ENCODE measurements at places on chromosomes 12 and 14. TPM values are rescaled to one million over a fixed set of nuclear protein-coding genes. Genes with fewer than 3 reads are reported as not detected.

The KRT83 gene
- total RNA-seq: not detected

The KRT72 gene
- total RNA-seq: not detected

The ACSM4 gene
- total RNA-seq: not detected

The SLC10A1 gene
- total RNA-seq: 0.86 TPM

The LTA4H gene
- total RNA-seq: 62.1 TPM

The TAS2R50 gene
- total RNA-seq: 1.3 TPM

DNA sequence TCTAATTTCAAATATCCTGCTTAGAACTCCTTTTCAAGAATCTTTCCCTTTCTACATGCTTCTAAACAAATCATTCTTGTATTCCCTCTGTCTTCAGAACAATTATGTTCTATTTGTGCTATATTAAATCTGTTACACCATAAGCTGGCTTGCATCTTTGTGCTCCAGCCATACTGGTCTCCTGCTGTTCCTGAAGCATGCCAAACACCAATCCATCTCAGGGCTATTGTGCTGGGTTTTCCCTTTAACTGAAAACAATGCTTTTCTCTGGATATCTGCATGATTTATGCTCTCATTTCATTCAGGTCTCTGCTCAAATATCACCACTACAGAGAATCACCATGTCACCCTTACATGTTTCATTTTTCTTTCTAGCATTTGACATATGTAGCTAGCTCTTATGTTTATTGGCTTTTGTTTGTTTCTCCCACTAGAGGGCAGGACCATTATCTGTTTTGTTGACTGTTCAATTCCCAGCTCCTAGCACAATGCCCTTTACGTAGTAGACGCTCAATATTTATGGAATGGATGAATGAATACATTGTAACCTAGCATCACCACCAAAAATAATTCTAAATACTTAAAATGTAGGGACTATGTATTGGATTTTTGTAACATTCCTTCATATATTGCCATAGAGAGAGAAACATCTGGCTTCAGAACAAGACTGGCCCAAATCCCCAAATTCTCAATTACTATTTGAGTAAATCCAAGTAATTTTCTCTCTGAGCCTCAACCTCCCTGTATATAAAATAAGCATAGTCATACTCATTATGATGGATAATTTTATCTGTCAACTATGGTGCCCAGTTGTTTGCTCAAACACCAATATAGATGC is 302.0 kb upstream of the SYT1 start:
- DNase-seq: no peak

DNA sequence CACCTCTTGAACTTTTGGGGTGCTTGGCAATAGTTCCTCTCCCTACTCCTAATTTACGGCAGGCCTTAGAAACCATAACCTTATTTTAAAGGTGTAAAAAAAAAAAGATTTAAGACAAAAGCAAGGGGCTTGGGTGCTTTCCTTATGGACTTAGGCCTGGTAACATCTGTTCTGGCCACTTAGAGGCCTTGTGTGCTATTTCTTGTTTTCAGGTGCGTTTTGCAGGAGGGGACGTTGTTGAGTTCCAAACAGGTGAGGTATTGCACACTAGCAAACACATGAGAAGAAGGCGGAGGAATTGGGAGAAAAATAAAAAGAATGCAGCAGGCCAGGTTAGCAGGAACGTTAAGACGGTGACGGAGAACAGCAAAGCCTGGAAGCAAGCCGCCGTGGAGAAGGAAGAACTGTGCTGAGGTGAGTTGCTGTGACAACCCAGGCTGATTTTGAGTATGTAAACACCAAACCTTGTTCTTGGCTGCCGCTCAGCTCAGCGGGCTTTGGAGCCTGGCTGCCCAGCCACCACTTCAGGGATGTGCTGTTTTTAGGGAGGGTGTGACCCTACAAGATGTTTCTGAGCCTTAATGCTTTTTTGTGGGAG is 17.3 kb downstream of the EMG1 start:
- DNase-seq: no peak

DNA sequence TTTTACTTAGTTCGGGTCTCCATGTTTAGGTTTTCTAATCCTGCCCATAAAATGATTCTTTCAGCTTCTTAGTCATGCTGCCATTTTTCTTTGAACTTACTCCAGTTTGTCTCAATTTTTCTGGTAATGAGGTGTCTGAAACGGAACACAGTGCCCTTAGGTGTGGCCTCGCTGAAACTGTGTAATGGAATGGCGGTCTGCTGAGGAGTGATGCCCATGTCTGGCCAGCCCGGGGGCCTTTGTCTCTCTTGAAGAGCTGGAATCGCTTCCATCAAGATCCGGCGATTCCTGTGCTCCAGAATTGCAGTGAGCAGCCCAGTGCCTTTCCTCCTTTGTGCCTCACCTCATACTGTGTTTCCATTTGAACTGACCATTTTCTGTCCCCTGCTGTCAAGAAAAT is 112.5 kb downstream of the FBXL14 start:
- DNase-seq: no peak

- DNase-seq: no peak
Observed at GRCh38 chr14:80390906-80391305, 179.6 kb upstream of the DIO2 start.

GRCh38 chr14:104361921-104362681 is 217.5 kb upstream of the C14orf180 start:
- DNase-seq: no peak

GRCh38 chr14:63852817-63853731 is at the start of gene SYNE2:
Gene SYNE2, plus strand, starts transcription at chr14:63853004. Its CDS starts 56,145 bp downstream, at chr14:63909149.
- DNase-seq: peak; percentile 77

DNA sequence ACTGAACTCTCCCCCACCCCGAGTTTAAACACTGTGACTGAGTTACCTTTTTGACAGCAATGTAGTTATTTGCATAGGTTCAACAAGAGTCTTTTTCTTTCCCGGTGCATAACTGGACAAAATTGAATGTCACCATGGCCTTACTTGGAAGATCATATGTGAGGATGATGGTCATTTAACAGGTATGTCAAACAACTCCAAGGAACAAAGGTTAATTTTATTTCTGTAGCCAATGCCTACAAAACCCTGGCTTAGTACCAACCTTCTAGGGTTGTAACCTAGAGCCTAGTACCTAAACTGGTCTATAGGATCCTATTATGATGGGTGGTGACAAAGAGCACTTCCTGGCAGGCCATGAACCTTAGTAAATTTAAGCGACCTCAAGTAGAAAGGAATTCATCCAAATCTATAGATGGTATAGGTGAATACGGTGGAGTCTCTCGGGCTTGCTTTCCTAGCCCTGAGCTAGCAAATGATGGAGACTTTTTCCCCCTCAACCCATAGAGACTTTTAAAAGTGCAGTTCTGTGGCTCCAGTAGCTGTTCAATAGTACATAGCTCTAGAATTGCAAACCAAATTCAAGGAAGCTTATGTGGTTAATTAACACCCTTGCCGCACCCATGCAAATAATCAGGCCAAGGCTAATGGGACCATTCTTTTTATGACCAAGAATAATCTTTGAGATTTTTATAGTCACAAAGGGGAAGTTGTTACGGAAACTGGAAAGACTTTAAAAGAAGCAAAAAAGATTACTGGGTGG is 89.0 kb downstream of the SLC38A1 start:
- DNase-seq: no peak

DNA sequence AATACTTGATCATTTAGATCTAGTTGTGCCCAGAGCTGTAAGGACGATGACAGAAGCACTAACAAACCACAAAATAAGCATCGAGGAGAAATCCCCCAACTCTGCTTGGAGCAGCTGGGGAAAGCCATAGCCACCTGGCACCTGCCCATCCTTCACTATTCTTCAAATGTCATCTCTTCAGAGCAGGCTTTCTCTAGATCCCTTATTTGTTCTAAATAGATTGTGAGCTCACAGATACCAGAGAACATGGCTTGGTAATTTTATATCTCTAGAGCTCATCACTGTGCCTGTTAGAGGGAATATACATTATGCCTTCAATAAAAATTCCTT is 50.9 kb downstream of the GRIP1 start:
- no peak for DNase-seq

GRCh38 chr14:75041613-75042012 is 9.7 kb downstream of the MLH3 start:
- DNase-seq: peak; percentile 35
